ENCODE measurements at places on chromosomes 2 and 18. TPM values are rescaled to one million over a fixed set of nuclear protein-coding genes. Genes with fewer than 3 reads are reported as not detected.

Gene DYSF
- total RNA-seq = 0.89 TPM

Gene CXCR4
- 1.3 TPM for total RNA-seq

Gene DNER
- total RNA-seq = 2.9 TPM

Gene PLGLB1
- total RNA-seq = 1.3 TPM

Gene HOXD13
- total RNA-seq = not detected

Gene POTEJ
- not detected for total RNA-seq

Gene DSG4
- 0.07 TPM for total RNA-seq

Gene FEV
- not detected for total RNA-seq

- no peak overlapping the region for H3K4me3 ChIP-seq
- H3K4me1 ChIP-seq = no peaks in the 10 kb centered on the region
- no peaks in the 10 kb centered on the region for H3K36me3 ChIP-seq
- H3K27ac ChIP-seq = no peak overlapping the region
- H3K27me3 ChIP-seq = no peaks in the 10 kb centered on the region
Observed at GRCh38 chr18:7608781-7609201, 41.7 kb downstream of the PTPRM start.

GRCh38 chr2:224120986-224121385 lies 81.9 kb upstream of the SERPINE2 start:
- no peak overlapping the region for H3K4me3 ChIP-seq
- no peaks in the 10 kb centered on the region for H3K4me1 ChIP-seq
- no peaks in the 10 kb centered on the region for H3K27me3 ChIP-seq
- no peak for DNase-seq
- no peak overlapping the region for H3K27ac ChIP-seq

GRCh38 chr2:237411683-237412423 lies 2.1 kb downstream of the COL6A3 start:
- H3K27me3 ChIP-seq = peaks cover 37% of the 10 kb centered on the region
- H3K27ac ChIP-seq = no peak overlapping the region
- no peak for DNase-seq
- H3K4me3 ChIP-seq = no peak overlapping the region
- no peaks in the 10 kb centered on the region for H3K36me3 ChIP-seq

DNA sequence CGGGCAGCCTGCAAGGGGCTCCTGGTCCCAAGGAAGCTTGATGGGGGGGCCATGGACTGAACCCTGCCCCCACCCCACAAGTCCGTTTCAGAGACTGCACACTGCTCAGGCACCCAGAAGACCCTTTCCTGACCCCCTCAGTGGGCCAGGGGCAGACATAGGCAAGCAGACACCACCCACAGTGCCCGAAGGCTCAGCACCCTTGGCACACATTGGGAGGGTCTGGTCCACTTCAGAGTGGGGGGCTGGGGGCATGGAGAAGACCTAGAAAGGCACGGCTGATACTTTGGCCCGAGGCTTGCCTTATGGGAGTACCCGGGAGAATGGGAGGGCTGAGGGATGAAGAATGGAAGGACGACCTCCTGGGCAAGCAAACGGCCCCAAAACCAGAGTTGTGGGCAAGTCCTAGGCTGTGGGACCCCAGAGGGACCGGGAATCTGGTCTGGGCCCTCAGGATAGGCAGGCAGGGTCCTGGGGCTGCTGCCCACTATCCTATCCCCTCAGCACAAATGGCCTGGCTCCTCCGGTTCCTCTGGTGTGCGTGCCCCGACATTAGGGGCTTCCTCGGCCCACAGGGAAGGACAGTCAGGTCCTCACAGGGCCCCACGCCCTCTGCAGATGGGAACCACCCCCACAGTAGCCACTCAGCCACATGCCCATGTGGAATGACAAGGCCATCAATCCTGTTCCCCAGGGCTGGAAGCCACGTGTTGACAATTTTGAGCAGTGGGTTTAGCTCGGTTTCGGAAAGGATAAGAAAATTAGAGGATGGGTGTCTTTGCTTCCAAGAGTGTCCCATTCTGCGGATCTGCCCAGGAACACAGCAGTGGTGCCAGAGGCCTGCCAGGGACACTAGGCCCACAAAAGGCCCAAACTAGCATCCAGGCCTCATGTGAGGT lies 15.0 kb upstream of the GPC1 start:
- H3K4me3 ChIP-seq = no peak overlapping the region
- no peak for DNase-seq
- H3K4me1 ChIP-seq = no peaks in the 10 kb centered on the region
- no peak overlapping the region for H3K27ac ChIP-seq

GRCh38 chr2:100228415-100228814 lies 86.0 kb upstream of the AFF3 start:
- H3K4me3 ChIP-seq = no peak overlapping the region
- peaks cover 29% of the 10 kb centered on the region for H3K27me3 ChIP-seq
- no peak for DNase-seq
- no peak overlapping the region for H3K27ac ChIP-seq
- no peaks in the 10 kb centered on the region for H3K4me1 ChIP-seq

GRCh38 chr2:182586426-182586825 lies 129.6 kb upstream of the DNAJC10 start:
- H3K4me1 ChIP-seq = no peaks in the 10 kb centered on the region
- no peak overlapping the region for H3K4me3 ChIP-seq
- H3K36me3 ChIP-seq = no peaks in the 10 kb centered on the region
- no peak overlapping the region for H3K27ac ChIP-seq

GRCh38 chr2:24404491-24404921 lies 44.2 kb upstream of the ITSN2 start:
- no peaks in the 10 kb centered on the region for H3K4me1 ChIP-seq
- H3K36me3 ChIP-seq = no peaks in the 10 kb centered on the region
- no peak for DNase-seq
- no peak overlapping the region for H3K4me3 ChIP-seq
- H3K27me3 ChIP-seq = no peaks in the 10 kb centered on the region

DNA sequence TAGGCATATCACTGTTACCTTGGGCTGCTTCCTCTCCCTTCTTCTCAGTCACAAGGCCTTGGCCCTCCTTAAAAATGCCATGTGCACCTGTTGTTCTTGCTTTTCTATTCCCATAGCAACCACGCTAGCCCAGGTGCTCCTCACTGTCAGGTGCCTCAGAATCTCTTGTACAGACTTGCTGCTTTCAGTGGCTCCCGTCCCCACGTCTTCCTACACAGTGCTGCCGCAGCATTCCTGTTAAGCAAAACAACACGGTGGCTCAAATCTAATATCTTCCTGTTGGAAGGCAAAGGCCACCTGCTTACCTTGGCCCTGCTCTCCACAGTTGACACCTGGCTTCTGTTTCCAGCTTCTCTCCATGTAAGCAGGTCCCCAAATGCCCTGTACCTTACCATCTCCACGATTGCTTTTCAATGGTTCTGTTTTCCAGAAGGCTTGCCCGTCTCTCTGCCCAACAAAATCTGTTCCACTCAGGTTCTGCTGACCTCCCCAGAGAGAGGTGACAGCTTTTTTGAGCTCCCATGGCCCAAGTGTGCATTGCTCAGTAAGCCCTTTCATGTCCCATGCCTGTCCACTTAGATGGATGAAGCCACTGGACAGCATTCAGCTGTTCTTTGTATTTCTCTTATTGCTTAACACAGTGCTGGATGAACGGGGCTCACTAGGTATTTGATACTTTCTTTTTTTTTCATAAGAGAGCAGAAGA lies 240.4 kb downstream of the PRKCE start:
- no peak for DNase-seq
- no peaks in the 10 kb centered on the region for H3K27me3 ChIP-seq
- no peaks in the 10 kb centered on the region for H3K36me3 ChIP-seq
- H3K4me3 ChIP-seq = no peak overlapping the region
- H3K4me1 ChIP-seq = no peaks in the 10 kb centered on the region

- H3K27me3 ChIP-seq = no peaks in the 10 kb centered on the region
- no peak overlapping the region for H3K4me3 ChIP-seq
- no peaks in the 10 kb centered on the region for H3K36me3 ChIP-seq
- H3K4me1 ChIP-seq = no peaks in the 10 kb centered on the region
- no peak overlapping the region for H3K27ac ChIP-seq
- no peak for DNase-seq
Observed at GRCh38 chr2:157160111-157160510, 97.4 kb upstream of the GALNT5 start.

DNA sequence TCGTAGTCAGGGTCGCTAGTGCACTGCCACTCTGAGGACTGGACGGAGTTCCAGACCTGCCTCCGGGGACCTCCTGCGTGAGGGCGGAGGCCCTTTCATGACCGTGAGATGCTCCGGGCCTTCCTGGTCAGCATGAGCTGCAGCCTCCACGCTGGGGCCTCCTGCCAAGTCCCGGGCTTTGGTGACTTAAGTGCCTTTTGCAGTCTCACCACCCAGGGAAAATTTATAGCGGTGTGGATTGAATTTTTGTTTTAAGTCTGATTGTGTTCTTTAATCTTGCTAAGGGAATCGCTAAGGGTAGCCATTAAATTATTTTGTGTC lies 33.6 kb downstream of the CHRNA1 start:
- H3K27me3 ChIP-seq = no peaks in the 10 kb centered on the region
- H3K4me1 ChIP-seq = no peaks in the 10 kb centered on the region
- no peaks in the 10 kb centered on the region for H3K36me3 ChIP-seq
- DNase-seq = no peak

DNA sequence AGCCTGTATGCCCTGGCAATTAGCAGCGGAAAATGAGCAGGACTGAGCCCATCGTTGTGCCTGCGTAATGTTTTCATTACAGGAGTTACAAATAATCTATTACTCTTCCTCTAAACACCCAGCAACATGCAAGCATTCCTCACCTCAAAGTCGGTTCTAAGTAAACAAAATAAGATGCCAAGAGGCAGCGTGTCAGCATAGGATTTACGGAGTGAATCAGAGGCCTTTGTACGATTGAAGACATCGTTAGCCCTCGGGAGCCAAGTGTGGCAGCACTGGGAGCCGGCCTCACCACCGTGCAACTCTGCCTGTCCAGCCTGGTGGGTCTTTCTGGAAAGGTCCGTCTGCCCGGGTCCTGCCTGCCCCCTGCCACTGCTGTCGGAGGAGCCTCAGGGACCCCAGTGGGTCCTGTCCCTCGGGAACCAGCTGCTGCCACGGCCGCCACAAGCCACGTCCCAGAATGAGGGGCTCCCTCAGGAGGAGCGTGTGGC lies 80.1 kb upstream of the CTDP1 start:
- H3K27me3 ChIP-seq = peaks cover 29% of the 10 kb centered on the region
- H3K36me3 ChIP-seq = no peaks in the 10 kb centered on the region
- H3K4me3 ChIP-seq = no peak overlapping the region
- no peak overlapping the region for H3K27ac ChIP-seq
- no peaks in the 10 kb centered on the region for H3K4me1 ChIP-seq
- DNase-seq = no peak

GRCh38 chr2:234555161-234555560 lies 58.3 kb upstream of the ARL4C start:
- H3K4me1 ChIP-seq = no peaks in the 10 kb centered on the region
- no peaks in the 10 kb centered on the region for H3K36me3 ChIP-seq
- H3K4me3 ChIP-seq = no peak overlapping the region

Measured in HCT116 (cell line).